ENCODE measurements at places on chromosomes 2 and 18. TPM values are rescaled to one million over a fixed set of nuclear protein-coding genes. Genes with fewer than 3 reads are reported as not detected.

The GATA6 gene
- 179 TPM for total RNA-seq

DNA sequence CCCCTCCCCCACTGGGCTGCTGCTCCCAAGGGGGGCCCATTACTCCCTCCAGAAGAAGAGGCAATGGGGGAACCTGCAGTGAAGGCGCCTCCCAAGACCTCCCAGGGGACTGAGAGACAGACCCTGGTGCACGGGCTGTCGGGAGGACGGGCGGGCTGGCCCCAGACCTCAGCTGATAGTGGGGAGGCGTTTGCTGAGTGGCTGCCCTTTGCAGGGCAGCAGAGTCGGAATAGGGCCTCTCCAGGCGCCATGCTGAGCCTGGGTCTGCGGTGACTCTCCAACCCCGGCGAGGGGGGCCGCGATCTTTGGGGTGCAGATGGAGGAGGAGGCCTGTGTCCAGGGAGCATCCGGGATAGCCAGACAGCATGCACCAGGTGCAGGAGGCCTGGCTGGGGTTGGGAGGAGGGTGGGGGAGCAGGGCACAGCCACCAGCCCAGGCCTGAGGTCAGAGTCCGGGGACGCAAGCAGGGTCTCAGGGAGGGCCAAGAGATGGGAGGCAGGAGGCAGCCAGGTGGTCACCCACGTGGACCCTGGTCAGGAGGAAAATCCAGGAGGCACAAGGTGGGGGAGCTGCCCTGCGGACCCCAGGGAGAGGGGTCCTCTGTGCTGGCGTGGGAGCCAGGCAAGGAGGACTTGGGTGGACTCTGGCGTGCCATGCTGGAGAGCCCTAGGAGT is 11.0 kb downstream of the CROCC2 start:
- DNase-seq, result peak; percentile 25
- H3K27ac ChIP-seq, result no peak overlapping the region
- H3K4me3 ChIP-seq, result no peak overlapping the region
- H3K36me3 ChIP-seq, result no peaks in the 10 kb centered on the region
- no peaks in the 10 kb centered on the region for H3K27me3 ChIP-seq

DNA sequence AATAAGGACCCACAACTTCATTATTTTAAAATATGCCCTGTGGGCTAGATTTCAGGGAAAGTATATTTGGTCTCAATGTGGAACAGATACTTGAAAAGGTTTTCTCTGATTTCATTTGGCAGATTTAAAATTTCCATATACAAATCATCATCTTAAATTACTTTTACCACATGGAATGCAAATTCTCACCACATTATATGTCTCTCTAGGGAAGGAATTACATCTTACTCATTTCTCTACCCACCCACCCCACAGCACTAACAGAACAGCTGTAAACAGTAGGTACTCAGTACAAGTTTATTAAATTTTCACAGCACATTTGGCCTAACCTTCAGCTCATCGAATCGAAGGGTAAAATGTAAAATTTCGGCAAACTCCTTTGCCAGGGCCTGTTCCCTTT is 104.0 kb downstream of the CYRIA start:
- no peaks in the 10 kb centered on the region for H3K27me3 ChIP-seq
- H3K27ac ChIP-seq, result no peak overlapping the region
- no peak overlapping the region for H3K4me3 ChIP-seq
- H3K4me1 ChIP-seq, result no peaks in the 10 kb centered on the region
- DNase-seq, result no peak
- no peaks in the 10 kb centered on the region for H3K36me3 ChIP-seq

DNA sequence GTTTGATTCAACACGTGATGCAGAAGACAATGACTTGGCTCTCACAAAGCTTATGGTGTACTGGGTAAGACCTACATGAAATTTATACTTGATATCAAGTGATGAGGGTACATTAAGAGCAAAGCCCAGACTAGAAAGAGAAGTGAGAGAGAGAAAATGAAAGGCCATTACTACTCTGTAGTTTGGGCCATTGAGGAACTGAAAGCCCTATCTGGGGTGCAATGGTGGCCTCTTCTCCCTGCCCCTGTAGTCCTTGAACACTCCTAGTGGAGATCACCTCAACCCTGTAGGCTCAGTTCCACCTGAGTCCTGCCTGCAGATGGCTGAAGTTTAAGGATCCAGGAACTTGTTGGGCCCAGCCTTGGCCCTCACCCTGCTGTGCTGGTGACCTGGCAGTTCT is 569.8 kb upstream of the MEX3C start:
- no peaks in the 10 kb centered on the region for H3K27me3 ChIP-seq
- H3K36me3 ChIP-seq, result no peaks in the 10 kb centered on the region
- H3K4me3 ChIP-seq, result no peak overlapping the region
- H3K27ac ChIP-seq, result no peak overlapping the region
- H3K4me1 ChIP-seq, result no peaks in the 10 kb centered on the region

The CTLA4 gene
- not detected for total RNA-seq

DNA sequence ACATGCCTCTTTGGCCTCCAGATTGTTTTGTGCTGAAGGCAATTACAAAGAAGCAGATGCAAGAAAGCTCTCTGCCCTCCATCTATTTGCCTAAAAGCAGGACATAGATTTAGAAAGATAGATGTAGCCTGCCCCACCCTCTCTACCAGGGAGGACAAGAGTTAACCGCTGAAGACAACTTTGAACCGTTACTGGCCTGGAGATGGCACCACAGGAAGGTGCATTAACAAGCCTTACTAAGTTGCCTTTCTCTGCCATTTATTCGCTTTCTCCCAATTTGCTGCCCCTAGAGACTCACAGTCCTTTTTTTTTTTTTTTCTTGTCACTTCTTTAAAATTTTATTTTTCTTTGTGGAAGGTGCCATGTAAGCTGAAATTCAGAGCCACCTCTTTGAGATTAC is 28.8 kb upstream of the RMDN2 start:
- no peaks in the 10 kb centered on the region for H3K36me3 ChIP-seq
- no peak overlapping the region for H3K27ac ChIP-seq
- H3K4me1 ChIP-seq, result peaks cover 6% of the 10 kb centered on the region
- no peaks in the 10 kb centered on the region for H3K27me3 ChIP-seq
- no peak for DNase-seq
- H3K4me3 ChIP-seq, result no peak overlapping the region

The FRZB gene
- 3.8 TPM for total RNA-seq

The RNF138 gene
- 20.9 TPM for total RNA-seq

The KCNF1 gene
- total RNA-seq, result not detected

DNA sequence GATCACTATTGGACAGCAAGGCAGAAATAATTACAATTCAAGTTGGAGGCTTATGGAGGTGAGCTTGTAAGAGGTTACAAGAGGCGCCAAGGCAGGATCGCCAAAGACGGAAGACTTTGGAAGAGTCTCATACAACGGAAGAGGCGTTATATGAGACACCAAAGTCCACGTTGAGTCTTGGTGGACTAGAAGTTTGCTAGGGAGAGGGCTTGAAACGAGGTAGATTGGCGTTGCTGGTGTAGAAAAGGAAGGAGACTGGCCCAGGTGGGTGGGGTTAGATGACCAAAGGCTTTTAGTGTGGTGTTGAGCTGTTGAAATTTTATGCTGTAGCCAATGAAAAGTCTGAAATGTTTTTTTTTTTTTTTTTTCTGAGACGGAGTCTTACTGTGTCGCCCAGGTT is 1.4 kb downstream of the MSH2 start:
- peak overlapping the region; percentile 87 for H3K4me3 ChIP-seq
- H3K27ac ChIP-seq, result no peak overlapping the region
- no peaks in the 10 kb centered on the region for H3K27me3 ChIP-seq
- H3K36me3 ChIP-seq, result no peaks in the 10 kb centered on the region
- H3K4me1 ChIP-seq, result peaks cover 10% of the 10 kb centered on the region

DNA sequence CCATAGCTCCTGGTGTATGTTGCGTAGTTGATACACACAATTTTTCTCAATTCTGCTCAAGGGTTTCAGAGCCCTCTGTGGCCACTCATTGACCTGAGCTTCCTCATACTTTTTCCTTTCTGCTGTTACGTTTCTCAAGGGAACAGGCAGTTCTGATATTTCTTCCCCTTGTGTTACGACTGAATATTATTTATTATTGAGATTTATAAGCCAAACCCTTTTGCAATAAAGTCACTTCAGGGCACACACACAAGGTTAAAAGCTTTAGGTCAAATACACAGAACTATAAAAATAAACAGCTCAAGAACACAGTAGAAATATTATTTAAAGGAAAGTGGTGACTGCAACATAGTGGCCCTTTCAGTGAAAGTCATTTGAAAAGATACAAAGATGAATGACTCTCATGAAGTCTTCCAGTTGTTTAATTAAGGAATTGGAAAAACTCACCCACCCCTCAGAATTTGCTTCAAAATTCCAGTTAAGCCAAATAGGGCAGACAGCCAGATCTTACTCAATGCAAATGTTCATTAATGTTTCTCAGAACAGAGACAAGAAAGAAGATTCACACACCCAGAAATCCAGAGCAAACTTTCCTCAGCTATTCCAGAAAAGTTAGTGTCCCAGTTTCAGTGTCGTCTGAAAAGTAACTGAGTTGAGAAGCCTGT is 179.7 kb downstream of the TRIB2 start:
- H3K4me3 ChIP-seq, result no peak overlapping the region
- H3K4me1 ChIP-seq, result peaks cover 2% of the 10 kb centered on the region
- DNase-seq, result no peak
- H3K36me3 ChIP-seq, result no peaks in the 10 kb centered on the region

The CYS1 gene
- 16.3 TPM for total RNA-seq

GRCh38 chr2:222100704-222101699 is 197.8 kb downstream of the PAX3 start:
- no peak overlapping the region for H3K27ac ChIP-seq
- no peaks in the 10 kb centered on the region for H3K36me3 ChIP-seq
- no peaks in the 10 kb centered on the region for H3K27me3 ChIP-seq
- H3K4me3 ChIP-seq, result no peak overlapping the region
- no peak for DNase-seq

- DNase-seq, result no peak
- H3K4me1 ChIP-seq, result peaks cover 2% of the 10 kb centered on the region
- no peaks in the 10 kb centered on the region for H3K27me3 ChIP-seq
- H3K4me3 ChIP-seq, result no peak overlapping the region
- no peaks in the 10 kb centered on the region for H3K36me3 ChIP-seq
- no peak overlapping the region for H3K27ac ChIP-seq
Observed at GRCh38 chr2:196113061-196113974, 44.7 kb upstream of the DNAH7 start.

GRCh38 chr2:129345540-129345939 is 633.9 kb upstream of the RAB6C start:
- no peak for DNase-seq
- H3K27ac ChIP-seq, result no peak overlapping the region
- H3K27me3 ChIP-seq, result no peaks in the 10 kb centered on the region
- no peak overlapping the region for H3K4me3 ChIP-seq

The OTOS gene
- not detected for total RNA-seq

DNA sequence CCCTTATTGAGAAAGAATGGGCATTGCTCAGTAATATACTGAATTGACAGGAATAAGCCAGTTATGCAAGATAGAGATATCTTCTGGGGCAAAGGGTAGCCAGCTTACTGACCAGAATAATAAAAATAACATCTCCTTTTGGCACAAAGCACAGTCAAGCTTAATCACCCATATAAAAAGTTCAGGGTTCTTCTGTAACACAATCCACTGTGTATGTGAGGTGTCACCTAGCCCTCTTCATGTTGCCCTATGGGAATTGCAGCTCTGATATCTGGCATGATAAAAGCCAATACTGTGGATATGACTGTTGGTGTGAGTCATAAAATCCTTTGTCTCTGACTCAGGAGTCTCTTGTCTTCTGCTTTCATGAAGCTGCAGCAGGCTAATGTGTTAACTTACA is 90.8 kb downstream of the DSEL start:
- no peaks in the 10 kb centered on the region for H3K36me3 ChIP-seq
- H3K4me3 ChIP-seq, result no peak overlapping the region
- no peak overlapping the region for H3K27ac ChIP-seq
- H3K27me3 ChIP-seq, result no peaks in the 10 kb centered on the region
- H3K4me1 ChIP-seq, result no peaks in the 10 kb centered on the region
- no peak for DNase-seq

DNA sequence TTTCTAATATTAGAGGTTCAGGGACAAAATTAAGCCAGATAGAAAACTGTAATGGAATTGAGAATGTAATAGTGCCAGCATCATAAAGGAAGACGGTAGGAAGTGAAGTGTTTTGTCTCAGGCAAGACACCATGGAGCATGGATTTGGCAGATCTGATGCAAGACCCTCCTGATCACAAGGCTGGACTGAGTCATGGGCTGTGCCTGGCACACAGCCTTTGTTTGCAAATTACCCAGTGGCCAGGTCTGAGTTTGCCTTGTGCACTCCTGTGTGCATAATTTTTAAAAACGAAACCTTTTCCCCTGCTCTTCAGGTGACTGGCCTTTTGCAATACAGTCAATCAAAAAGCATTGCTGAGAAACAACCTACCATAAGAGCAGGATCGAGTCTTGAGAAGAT is 2.0 kb upstream of the UPP2 start:
- H3K4me1 ChIP-seq, result no peaks in the 10 kb centered on the region
- H3K27ac ChIP-seq, result no peak overlapping the region
- H3K36me3 ChIP-seq, result no peaks in the 10 kb centered on the region
- no peak overlapping the region for H3K4me3 ChIP-seq

The ZC3H6 gene
- total RNA-seq, result 30.1 TPM

- H3K4me3 ChIP-seq, result no peak overlapping the region
- H3K27ac ChIP-seq, result no peak overlapping the region
- H3K27me3 ChIP-seq, result no peaks in the 10 kb centered on the region
- H3K4me1 ChIP-seq, result peaks cover 2% of the 10 kb centered on the region
- H3K36me3 ChIP-seq, result no peaks in the 10 kb centered on the region
Observed at GRCh38 chr2:10918661-10919409, 7.1 kb downstream of the KCNF1 start.

The D2HGDH gene
- total RNA-seq, result 24.2 TPM

The PLEKHB2 gene
- total RNA-seq, result 20.0 TPM

DNA sequence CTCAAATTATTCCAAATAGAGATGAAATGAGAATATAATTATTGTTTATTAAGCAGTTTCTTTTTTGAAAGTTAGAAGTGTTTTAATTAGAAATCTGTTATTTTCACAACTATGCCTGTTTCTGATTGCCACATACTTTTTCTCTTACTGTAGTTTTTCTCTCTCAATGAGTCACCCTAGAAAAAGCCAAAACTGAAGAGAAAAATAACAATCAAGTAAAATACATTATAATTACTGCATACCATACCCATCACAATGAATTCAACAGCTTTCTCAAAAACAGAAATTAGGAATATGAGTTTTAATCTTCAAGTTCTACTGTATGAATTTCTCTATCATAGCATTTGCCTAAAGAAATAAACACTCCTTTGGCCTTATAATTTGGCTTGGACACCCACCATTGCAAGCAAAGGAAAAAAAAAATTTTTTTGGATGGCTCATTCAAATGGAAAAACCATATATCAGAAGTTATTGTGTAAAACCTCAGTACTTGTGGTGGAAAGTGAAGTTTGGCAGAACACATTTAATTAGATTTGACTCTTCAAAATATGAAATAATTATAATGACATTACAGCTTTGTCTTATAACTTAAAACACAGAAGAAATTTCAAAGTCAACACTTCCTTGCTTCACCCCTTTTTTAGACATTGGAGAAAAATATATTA is 138.5 kb downstream of the DYM start:
- H3K27me3 ChIP-seq, result no peaks in the 10 kb centered on the region
- no peak overlapping the region for H3K27ac ChIP-seq
- H3K36me3 ChIP-seq, result no peaks in the 10 kb centered on the region
- DNase-seq, result no peak
- no peak overlapping the region for H3K4me3 ChIP-seq
- no peaks in the 10 kb centered on the region for H3K4me1 ChIP-seq

- H3K27me3 ChIP-seq, result no peaks in the 10 kb centered on the region
- H3K4me1 ChIP-seq, result no peaks in the 10 kb centered on the region
- H3K27ac ChIP-seq, result no peak overlapping the region
- no peaks in the 10 kb centered on the region for H3K36me3 ChIP-seq
- DNase-seq, result no peak
- no peak overlapping the region for H3K4me3 ChIP-seq
Observed at GRCh38 chr2:10136101-10136934, 13.8 kb downstream of the RRM2 start.

GRCh38 chr2:184524551-184525382 is 73.6 kb upstream of the ZNF804A start:
- H3K36me3 ChIP-seq, result no peaks in the 10 kb centered on the region
- no peaks in the 10 kb centered on the region for H3K4me1 ChIP-seq
- H3K27me3 ChIP-seq, result no peaks in the 10 kb centered on the region
- H3K4me3 ChIP-seq, result no peak overlapping the region
- no peak for DNase-seq
- H3K27ac ChIP-seq, result no peak overlapping the region

Data from ovary (tissue), 10 donors.